ENCODE measurements at places on chromosomes 4 and X.

- no peak for DNase-seq
These were observed 266.5 kb upstream of the KCNIP4 start for GRCh38 chr4:22215084-22215483.

- no peak for DNase-seq
These were observed 218.7 kb upstream of the SPOCK3 start for GRCh38 chr4:167452922-167453430.

DNA sequence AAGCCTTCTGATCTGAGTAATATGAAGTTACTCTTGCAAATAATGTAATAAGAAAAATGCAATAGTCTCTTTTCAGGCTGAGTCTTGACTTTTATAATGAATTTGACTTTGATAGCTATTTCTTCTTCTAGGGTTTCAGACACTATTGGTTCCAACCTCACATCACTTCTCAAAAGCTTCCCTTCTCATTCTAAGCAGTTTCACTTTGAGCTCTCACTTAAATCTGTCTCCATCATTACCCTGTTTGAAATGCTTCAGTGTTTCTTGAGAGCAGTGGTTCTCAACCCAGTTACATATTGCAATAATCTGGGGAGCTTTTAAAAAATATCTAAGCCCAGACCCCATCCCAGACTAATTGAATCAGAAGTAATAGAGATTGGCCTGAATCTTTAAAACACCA, 40.5 kb upstream of the BMP2K start:
- DNase-seq: no peak

DNA sequence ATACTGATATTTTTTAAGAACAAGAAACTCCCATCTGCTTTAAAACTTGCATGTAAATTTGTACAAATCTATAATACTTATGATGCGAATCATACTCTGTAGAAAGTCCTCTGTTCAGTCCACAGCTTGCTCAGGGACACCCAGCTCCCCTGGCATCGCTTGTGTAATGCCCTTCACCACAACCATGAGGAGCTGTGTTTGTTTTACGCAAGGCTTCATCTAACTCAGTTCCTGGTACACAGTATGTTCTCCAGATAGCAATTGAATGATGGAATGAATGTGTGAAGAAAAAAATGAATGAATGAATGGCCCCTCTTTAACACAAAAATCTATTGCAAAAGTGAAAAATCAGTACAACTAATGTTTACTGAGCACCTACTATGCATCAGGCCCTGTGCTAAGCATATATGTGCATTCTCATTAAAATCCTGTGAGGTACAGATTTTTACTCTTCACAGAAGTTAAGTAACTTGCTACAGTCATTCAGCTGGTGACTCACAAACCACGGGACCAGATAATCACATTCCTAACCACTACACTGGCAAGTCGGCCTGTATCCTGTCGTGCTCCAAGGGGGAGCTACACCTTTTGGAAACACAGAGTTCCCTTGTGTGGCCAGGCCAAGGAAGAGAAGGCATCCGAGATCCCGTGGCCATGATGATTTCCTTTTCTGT, 58.7 kb upstream of the KDR start:
- DNase-seq: no peak

- no peak for DNase-seq
These were observed 50.8 kb upstream of the ADGRL3 start for GRCh38 chr4:61149278-61149677.

- DNase-seq: no peak
These were observed 69.2 kb downstream of the CRMP1 start for GRCh38 chr4:5823542-5824211.

DNA sequence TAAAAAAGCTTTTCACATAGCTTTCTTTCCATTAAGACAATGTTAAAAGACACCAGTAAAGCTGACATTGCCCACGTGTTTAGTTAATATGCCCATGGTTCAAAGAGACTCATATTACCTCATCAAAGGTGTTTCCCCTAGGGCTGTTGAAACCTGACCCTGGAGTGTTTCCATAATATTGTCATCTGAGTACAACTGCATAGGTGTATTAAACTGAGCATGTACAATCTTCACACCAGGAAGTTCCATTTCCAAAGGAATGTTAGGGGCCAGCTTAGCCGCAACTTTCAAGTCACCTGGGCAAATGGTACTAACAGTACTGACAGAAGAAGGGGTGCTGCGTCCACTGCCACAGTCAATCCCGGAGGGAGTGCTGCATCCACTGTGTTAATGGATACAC, 27.1 kb downstream of the PDLIM3 start:
- no peak for DNase-seq

GRCh38 chr4:37780444-37781130, 45.9 kb upstream of the PGM2 start:
- no peak for DNase-seq

DNA sequence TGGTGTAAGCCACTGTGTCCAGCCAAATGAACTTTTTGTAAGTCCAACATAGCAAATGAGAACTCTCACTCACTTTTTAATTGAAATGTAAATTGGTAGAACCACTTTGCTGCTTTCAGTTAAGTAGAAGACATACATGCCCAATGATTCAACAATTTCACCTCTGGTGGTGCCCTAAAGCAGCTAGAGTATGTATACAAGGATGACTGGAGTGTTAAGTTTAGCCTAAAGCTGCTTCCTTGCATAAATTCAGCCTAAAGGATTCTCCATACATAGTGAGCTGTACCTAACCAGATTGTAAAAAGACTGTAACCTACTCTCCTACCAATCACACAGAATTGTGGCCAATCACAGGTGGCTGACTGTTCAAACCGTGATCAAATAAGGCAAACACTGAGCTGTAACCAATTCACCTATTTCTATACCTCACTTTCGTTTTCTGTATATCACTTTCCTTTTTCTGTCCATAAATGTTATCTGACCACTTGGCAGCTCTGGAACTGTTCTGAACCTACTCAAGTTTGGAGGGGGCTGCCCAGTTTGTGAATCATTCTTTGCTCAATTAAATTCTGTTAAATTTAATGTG, 39.9 kb downstream of the PDS5A start:
- DNase-seq: no peak

- DNase-seq: no peak
These were observed 3.9 kb downstream of the MAD2L1 start for GRCh38 chr4:120062663-120063195.

- DNase-seq: no peak
These were observed 156.2 kb upstream of the PPP1R2C start for GRCh38 chrX:42934020-42934726.

GRCh38 chrX:132226169-132226568, 6.9 kb upstream of the RAP2C start:
- DNase-seq: no peak

- DNase-seq: no peak
These were observed 4.2 kb upstream of the CUL4B start for GRCh38 chrX:120564925-120565324.

DNA sequence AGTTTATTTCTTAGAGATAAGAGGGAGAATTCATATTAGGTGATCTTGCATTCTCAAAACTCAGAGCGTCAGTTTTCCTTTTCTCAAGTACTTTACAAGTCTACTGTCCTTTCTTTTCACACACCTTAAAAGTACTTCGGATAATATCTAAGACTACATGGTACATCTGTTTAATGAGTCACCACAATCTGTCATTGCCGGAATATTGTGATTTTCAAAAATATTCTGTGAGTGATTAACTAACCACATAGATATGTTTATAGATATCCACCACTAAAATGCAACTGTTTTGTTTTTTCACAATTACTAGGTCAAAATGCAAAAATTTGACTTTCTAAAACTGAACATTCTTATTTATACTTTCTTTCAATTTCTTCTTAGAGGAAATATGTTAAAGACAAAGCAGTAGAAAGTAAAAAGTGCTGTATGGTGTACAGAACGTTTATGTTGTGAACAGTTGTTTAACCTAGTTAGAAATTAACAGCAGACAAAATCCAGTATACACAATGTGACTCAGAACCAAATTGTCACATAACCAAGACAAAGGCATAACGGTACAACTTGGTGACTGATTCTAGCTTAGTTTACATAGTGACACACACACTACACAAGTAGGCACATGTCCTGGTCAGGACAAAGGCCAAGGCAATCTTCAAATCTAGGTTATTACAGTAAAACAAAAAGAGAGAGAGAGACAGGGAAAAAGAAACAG, 482.9 kb downstream of the NAF1 start:
- no peak for DNase-seq

DNA sequence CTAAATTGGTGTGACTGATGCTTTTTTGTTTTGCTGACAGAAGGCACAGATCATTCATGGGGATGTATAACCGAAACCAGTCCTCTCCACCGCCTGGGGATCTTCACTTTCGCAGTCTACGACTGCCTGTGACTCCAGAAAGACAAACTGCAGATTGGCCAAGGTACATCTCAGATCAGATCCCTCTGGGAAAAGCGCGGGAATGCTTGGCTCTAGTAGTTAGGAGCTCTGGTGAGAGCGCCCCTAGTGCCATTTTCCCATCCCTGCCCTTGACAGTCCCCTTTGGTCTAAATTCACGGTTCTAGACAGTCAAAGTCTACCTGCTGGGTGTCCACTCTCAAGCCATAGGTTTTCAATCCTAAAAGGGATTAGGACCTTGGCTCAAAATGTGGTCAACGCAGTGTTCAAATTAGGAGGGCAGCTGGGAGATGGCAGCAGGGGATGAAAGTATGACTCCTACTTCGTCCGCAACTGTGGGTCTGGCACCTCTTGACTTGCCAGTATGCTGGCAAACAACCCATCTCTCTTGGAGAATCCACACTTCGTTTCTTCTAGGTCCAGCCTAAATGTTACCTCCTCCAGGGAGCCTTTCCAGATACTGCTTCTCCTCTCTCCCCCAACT, 6.9 kb upstream of the HAND2 start:
- DNase-seq: no peak

- DNase-seq: no peak
These were observed 494.3 kb downstream of the IL15 start for GRCh38 chr4:142130666-142131065.
